Stimulated activated CD4-positive, alpha-beta T cell treated with anti-CD3 and anti-CD28 coated beads, Interleukin-4, amount 100 ng/mL, for 1 hour (primary cell): ENCODE measurements at places on chromosomes 4 and X.

DNA sequence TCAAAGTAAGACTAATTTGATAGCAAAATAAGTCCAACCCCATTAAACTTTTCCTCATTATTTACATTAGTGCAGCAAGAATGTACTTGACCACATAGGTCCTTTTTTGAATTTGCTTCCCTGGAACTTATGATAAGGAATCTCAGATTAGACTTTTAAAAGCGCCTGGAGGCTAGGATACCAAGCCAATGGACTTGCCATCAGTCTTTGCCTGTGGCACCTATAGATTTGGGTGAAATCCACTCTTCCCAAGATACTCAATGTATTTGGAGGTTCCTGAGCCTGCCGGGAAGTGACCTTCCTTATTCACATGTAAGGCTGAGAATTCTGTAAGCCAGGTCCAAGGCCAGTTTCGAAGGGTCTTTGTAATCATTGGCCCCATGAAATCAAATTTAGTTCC, 553.6 kb downstream of the ADGRL3 start:
- DNase-seq = no peak

DNA sequence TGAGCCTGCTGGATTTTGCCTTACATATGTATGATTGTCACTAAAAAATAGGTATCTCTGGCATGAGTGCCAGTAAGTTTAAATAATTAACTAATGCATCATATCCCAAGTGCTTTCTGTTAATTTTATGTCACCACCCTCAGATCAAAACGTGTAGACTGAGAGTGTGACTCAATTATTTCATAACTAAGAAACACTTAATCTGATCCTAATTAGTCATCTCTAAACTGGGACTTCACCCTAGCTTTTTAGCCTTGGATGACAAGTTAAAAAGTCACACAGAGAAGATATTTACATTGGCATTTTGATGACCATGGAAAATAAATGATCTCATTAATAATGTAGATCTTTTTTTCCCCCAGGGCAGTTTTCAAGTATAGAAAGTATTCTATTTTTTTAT, 23.1 kb upstream of the SLC6A14 start:
- no peak for DNase-seq

DNA sequence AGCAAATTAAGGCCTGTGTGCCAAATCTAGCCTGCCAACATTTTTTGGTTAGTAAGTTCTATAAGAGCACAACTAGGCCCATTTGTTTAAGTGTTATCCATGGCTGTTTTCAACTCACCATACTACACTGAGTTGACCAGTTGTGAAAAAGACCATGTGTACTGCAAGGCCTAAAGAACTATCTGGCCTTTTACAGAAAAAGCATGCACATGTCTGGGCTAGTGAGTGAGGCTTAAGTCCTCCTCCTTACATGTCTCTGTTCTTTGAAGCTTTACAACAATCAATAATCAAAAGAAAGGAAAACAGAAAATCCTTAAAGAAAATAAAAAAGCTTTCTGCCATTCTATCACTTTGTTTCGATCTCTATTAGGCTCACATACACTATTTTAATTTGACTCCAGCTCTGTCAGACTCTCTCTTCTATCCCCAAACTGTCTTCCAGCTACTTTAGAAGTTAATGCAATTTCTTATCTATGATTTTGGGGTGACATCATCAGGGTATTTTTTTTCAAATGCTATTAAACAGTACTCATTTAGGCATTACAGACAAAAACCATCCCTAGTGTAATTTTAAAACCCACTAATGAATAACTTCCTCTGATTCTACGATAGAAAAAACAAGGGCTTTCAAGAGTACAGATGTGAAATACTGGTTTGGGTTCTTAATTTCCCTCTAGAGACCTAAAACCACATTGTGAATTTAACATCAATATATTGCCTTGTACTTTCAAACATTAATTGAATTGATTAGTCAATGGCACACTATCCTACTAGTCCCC, 161.8 kb downstream of the MAB21L2 start:
- DNase-seq = no peak

DNA sequence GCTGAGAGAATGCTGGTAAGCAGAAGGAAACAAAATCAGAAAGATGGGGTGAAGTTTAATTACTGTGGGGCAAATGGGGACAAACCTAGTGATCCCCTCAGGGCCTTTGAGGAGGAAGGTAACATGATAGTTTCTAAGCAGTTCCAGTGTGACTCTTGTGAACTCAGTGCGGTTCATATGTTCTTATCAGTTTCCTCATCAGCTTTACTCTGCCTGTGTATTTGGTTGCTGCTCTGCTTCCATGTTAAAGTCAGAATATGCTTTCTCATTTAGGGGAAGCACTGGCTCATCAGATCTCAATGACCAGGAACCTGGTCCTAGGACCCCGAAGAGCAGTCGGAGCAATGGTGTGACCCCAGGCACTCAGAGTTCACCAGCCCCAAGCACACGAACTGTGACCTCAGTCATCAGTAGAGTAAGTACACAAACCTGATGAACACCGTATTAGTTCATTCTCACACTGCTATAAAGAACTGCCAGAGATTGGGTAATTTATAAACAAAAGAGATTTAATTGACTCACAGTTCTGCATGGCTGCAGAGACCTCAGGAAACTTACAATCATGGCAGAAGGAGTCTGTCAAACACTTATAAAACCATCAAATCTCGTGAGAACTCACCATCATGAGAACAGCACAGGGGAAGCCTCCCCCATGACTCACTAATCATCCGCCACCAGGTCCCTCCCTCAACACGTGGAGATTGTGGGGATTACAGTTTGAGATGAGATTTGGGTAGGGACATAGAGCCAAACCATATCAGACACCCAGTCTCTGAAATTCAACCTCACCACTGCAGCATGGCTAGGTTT, 83.0 kb downstream of the SYTL5 start:
- DNase-seq = no peak

- no peak for DNase-seq
Observed at GRCh38 chr4:26842911-26843310, 17.7 kb upstream of the STIM2 start.

DNA sequence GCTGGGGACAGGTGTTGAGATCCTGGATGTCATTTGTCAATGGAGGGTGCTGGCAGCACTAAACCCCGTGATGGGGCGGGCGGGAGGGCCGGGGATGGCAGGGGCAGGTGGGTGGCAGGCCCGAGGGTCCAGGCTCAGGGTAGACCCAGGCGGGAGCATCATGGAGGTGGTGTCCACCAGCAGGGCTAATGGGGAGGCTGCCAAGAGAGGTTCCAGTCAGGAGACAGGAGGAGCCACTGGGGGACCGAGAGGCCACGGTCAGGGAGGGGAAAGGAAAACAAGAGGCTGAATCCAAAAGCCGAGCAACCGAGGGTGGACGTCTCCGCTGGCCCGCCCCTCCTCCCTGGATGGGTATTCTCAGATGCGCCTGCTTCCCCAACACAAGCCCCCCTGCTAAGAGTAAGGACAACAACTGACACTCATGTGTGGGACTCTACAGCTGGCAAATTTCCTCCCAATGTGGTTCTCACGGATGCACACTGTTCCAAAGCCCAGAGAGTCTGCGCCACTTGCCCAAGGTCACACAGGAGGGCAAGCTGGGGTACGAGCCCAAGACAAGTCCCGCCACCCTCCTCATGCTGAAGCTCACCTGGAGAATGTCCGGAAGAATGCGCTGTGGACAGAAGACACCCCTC, 132.0 kb downstream of the CPZ start:
- DNase-seq = no peak

DNA sequence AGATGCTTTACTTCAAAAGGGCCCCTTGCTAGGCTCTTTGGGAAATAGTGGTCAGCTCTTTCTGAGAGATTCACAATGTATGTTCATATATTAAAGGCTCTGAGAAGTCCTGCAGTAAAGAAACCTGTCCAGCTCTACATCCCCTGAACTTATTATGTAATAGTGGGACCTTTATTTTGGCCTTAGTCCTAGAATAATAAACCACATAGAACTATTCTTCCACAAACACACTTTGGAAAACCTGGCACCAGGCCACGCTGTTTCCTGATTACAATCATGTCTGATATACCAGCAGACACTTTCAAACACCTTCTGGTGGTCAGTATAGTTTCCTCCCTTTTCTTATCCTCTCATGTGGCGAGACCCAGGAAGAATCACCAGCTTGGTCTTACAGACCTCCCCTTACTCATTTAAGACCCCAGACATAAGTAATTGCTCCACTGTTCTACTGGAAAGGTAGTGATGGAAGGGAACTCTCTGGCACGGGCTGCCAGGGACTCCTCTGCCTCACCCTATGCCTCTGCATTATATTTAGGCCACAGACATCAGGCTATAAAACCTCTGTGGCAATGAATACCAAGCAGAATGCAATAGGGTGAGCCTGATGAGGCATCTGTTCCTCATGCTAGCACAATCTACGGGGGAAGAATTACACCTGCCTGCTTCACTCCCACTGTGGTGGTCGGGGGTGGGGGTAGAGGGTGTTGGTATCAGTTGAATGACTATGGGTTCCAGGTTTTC, 5.7 kb upstream of the PPEF1 start:
- DNase-seq = no peak

DNA sequence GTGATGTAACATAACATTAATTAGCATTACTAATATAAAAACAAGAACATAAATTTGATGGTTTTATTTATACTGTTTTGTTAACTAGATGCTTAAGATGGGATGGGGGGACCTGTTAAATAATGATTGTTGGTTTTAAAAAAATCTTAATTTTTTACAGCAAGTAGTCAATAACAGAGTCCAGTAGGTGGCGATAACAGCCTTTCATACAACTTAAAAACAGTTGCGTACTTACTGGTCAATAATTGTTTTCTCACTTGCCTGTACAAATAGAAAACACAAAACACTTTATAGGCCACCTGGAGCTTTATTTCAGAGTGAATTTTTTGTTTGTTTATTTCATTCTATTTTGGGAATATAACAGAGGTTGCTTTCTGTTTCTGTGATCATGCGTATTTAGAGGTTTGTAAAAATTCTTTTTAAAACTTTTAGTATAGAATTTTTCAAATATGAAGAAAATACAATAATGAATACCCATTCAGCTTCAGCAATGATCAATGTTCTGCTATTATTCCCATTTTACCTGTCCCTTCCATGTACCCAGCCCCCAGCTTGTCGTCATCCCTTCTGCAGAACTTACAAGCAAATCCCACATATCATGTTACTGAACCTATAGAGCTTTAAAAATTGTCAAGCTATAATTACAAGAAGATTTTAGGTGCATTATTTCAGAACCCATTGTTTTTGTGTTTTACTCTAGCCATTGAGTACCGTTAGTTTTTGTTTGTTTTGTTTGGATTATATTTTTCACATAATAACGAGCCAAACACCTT, 97.1 kb downstream of the MRPL1 start:
- DNase-seq = no peak

- no peak for DNase-seq
Observed at GRCh38 chr4:155430895-155431795, 54.4 kb upstream of the MAP9 start.

DNA sequence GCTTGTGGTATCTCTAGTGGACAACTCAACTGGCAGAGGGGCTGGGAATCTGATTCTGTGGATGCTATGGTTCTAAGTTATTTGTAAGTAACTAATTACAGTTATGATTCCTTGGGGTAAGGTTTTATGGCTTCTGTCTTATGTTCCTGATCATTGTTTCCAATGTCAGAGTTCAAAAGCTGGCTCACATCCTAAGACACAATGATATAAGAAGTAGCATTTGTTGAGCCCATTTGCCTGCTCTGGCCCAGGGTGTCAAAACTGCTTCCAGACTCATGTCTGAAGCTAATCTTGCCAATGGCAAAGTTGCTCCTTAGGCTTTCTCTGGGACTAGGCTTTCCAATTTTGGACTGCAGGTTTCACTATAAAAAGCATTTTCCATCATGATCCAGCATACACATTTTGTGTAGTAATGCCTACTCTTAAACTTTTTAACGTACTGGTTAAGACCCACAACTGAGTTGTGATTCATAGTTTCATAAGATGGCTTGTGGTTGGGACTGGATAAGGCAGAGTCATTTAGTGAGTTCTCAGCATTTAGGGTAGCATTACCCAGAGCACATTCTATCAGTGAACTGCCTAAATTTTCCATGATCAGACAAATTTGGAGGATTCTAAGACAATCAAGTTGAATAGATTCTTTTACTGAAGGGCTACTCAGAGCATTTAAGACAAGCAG, 50.0 kb downstream of the CCNI start:
- DNase-seq = no peak

DNA sequence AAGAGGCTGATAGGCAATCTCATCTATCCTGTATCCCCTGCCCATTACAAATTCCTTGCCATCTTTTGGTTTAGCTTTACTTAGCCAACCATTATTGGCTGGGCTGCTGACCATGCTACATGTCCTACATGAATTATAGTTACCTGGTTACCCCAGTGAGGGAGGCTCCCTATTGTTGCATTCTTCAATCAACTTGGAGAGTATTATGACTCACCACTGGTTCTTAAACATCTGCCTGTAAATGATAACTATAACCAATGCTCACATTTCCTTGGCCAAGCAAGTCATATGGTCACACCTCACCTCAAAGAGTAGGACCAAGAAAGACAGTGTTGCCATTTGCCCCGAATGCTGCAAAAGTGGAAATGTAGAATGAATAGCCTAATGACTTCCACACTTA, 297.6 kb downstream of the IL15 start:
- DNase-seq = no peak

DNA sequence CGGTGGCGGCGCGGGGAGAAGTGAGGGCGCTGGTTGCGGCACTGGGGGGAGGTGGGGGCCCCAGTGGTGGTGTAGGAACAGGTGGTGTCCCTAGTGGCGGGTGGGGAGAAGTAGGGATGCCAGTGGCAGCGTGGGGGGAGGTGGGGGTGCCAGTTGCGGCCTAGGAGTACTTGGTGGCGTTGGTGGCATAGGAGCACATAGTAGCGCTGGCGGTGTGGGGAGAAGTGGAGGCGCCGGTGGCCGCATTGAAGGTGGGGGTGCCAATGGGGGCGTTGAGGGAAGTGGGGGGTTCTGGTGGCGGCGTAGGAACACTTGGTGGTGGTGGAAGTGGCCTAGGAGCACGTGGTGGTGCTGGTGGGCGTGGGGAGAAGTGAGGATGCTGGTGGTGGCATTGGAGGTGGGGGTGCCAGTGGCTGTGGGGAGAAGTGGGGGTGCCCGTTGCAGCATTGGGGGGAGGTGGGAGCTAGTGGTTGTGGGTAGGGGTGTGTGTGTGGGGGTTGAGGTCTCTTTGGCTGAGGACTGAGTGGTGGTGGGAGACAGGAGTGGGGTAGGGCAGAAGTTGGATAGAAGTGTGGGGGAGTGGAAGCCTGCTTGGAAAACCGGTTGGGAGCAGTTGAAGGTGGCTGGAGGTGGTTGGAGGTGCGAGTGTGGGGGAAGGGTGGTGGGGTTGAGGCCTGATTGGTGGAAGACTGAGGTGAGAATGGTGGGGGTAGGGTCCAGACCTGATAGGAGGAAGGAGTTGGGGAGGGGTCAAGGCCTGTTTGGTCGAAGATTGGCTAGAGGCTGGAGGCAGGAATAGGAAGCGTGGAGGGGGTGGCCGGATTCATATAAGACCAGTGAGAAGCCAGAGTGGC, 1.1 kb downstream of the GCNA start:
- DNase-seq = no peak
